Keratinocyte (primary cell): ENCODE measurements at places on chromosomes 4 and X. TPM values are rescaled to one million over a fixed set of nuclear protein-coding genes. Genes with fewer than 3 reads are reported as not detected.

- no peak for DNase-seq
Observed at GRCh38 chr4:26013629-26014028, 99.6 kb downstream of the SMIM20 start.

DNA sequence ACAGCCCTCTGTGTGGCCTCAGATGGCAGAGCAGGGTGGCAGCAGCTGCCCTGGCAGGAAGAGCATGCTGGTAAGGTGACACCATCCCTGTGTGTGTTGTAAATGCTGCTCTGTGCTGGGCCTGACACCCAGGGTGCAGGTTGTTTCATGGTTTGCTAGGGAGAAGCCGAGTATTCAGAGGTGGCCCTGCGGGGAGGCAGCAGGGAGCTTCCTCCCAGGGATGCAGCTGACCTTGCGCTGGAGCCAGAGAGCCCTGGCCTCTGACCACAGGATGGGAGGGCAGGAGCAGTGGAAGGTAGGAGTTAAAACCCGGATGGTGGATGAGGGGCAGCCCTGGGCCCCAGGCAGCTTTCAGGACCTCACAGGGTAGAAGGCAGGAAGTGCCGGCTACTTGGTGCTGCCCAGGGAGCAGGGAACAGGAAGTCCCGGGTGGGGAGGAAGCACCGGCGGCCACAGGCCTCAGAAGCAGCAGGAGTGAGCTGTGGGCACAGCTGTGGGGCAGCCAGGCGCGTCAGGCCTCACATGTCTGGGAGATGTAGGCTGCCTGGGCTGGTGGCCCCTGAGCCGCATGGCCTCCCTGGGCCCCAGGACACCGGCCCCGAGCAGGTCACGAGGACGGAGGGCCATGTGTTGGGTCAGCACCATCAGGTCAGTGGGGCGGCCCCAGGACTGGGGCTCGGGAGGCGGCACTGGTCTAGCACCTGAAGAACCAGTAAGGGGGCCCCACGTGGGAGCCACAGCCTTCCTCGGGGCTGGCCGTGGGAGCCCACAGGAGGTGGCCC is 19.1 kb downstream of the SH3BP2 start:
- no peak for DNase-seq

Gene CLDN34
- 0.05 to 0.10 TPM in 2 of 3 replicates, not detected in the other for polyA plus RNA-seq

DNA sequence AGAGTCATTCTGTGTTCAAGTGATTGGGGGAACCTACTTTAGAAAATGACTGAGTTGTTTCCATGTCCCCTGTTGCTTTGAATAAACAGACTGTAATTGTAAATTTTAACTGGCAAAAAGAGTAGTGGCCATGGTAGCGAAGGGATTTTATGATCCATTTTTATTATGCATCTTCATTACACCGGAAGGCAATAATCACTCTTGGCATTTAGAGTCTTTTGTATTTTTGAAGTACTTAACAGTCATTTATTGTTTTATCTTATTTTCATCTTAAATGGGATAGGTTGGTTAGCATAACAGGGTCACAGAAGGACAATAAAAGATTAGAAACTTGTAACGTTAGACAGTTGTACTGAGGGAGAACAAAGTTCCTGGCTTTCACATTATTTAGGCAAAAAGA is 11.0 kb upstream of the OTC start:
- no peak for DNase-seq

GRCh38 chr4:87560802-87561201 is 31.6 kb upstream of the SPARCL1 start:
- no peak for DNase-seq

- DNase-seq: no peak
Observed at GRCh38 chr4:172169871-172170270, 356.7 kb downstream of the GALNTL6 start.

DNA sequence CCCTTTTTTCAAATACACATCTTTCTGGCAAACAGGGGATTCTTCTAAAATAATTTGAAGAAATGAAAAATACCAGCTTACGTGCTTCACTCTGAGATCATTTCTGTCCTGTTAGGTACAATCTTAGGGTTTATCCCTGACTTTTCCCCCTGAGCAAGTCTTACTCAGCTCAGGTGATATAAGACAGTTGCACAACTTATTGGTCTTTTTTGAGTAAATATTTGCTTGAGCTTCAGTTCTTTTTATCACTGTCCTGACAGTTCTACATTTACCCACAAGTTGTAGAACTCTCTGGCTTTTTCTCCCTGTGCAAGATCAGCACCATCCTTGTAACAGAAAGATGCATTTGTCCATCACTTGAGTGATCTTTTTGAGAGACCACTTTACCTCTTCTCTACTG is 84.9 kb downstream of the MID1IP1 start:
- DNase-seq: no peak

Gene GUCY1A1
- polyA plus RNA-seq: 0.04 to 0.07 TPM (median 0.05 TPM) in 3 replicates

- no peak for DNase-seq
Observed at GRCh38 chr4:109973529-109973905, 60.8 kb downstream of the EGF start.

- DNase-seq: no peak
Observed at GRCh38 chr4:182854466-182854865, 62.7 kb downstream of the DCTD start.

DNA sequence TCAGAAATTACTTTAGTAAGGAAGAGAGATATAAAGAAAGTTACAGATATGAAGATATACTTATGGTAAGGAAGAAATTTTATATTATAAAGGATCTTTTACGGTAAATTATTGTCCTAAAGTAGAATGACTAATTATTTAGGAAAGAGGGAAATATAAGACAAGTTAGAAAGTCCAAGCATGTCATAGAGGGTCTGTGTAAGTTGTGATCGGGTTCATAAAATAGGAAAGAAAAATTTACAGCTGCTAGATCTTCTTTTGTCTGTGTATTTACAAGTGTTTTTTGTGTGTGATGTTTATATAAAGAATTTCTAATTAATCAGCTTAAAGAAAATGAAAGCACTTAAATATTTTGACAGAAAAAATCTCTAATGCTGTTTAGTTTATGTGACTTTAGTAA is 1054.9 kb upstream of the DIAPH2 start:
- no peak for DNase-seq
